ENCODE measurements at places on chromosomes 13 and 19. TPM values are rescaled to one million over a fixed set of nuclear protein-coding genes. Genes with fewer than 3 reads are reported as not detected.
A peak's percentile ranks its signal among the peaks of the same experiment; 100 is the strongest.

GRCh38 chr19:19651076-19651475, 7.6 kb upstream of the GMIP start:
- no peak overlapping the region for H3K4me3 ChIP-seq
- no peaks in the 10 kb centered on the region for H3K27me3 ChIP-seq
- H3K4me1 ChIP-seq = no peaks in the 10 kb centered on the region
- no peak overlapping the region for H3K27ac ChIP-seq

DNA sequence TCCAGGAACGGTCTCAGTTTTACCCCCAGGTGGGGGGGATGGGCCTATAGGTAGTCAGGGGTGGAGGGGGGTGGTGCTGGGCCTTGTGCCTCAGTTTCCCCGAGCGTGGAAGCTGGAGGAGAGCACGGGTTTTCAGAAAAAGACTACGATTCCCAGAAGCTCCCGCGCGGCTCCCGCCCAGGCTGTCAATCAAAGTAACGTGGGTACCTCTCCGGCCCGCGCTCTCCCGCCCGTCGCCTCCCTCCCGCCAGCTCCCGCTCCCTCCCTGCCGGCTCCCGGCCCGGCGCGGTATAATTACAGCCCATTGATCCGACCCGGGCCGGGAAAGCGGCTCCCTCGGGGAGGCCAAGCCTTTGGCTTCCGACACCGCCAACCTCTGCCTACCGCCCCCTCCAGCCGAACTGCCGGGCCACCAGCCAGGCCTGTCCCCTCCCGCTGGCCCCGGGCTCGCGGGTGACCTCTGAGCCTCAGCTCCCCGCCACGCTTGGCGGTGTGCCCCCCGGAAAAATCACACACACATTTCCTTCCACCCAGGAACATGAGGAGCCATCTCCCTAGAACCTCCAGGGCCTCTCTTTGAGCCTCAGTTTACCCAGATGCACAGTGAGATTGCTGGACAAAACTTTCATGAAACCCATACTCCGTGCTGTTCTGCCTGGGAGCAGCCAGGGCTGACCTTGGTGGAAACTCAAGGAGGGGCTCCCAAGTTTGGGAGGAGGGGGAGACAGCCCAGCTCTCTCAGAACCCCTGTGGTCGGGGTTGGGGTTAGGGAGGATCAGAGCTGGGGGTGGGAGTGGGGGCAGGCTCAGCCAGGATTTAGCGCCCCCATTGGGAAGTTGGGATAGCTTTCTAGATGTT, 7.3 kb upstream of the TLE2 start:
- H3K4me1 ChIP-seq = peaks cover 25% of the 10 kb centered on the region
- no peaks in the 10 kb centered on the region for H3K27me3 ChIP-seq
- H3K36me3 ChIP-seq = no peaks in the 10 kb centered on the region
- peak overlapping the region; percentile 94 for H3K27ac ChIP-seq
- DNase-seq = peak; percentile 94
- peak overlapping the region; percentile 27 for H3K4me3 ChIP-seq

DNA sequence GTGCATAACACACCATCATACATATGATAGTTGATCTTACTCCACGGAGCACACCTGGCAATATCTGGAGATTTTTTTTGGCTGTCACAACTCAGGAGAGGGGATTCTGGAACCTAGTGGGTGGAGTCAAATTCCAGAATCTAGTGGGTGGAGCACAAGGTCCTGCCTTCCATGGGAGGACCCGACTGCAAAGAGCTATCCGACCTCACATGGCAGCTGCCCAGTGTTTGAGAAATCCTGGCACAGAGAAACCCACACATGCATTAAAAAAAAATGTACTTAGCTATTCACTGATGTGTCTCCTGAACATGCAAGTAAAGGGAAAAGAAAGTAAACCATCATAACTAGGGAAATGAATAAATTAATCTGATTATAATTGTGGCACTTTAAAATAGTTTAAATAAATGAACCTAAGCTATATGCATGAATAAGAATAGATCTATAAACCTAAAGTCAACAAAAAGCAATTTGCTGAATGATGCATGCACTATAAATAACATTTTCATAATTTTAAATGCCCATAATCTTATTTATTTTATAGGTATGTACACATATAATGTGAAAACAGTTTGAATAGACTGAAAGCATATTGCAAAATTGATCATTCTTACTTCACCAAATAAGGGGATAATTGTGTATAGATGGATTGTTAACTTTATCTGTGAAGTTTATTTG, 300.3 kb downstream of the MYO16 start:
- no peak overlapping the region for H3K27ac ChIP-seq
- no peaks in the 10 kb centered on the region for H3K27me3 ChIP-seq
- no peaks in the 10 kb centered on the region for H3K4me1 ChIP-seq

Gene ZNF471
- 8.8 TPM for total RNA-seq

Gene PEAK3
- total RNA-seq = 1.6 TPM

Gene EFNB2
- total RNA-seq = 22.5 TPM

Gene ZNF575
- not detected for total RNA-seq

Gene TMEM255B
- 9.0 TPM for total RNA-seq

- peaks cover 28% of the 10 kb centered on the region for H3K4me1 ChIP-seq
- H3K36me3 ChIP-seq = no peaks in the 10 kb centered on the region
- peak overlapping the region; percentile 93 for H3K27ac ChIP-seq
These were observed 4.8 kb upstream of the KCNC3 start for GRCh38 chr19:50333737-50334617.
